ENCODE measurements at places on chromosomes 1 and 21. TPM values are rescaled to one million over a fixed set of nuclear protein-coding genes. Genes with fewer than 3 reads are reported as not detected.

The OR2L3 gene
- total RNA-seq, result not detected

The CD1B gene
- total RNA-seq, result not detected

The NHLH2 gene
- total RNA-seq, result 0.48 TPM

The SLAMF8 gene
- 0.24 TPM for total RNA-seq

The RCSD1 gene
- total RNA-seq, result under 0.01 TPM

The HPCAL4 gene
- total RNA-seq, result 0.24 TPM

The ADAR gene
- total RNA-seq, result 57.6 TPM

Measured in tracheal epithelial cell (primary cell).